ENCODE measurements at places on chromosomes 11 and 22.

GRCh38 chr11:1226986-1227550 lies 4.2 kb downstream of the MUC5B start:
- no peak for DNase-seq

- DNase-seq, result no peak
Measured at GRCh38 chr22:37464181-37464580, 22.0 kb downstream of the MFNG start.

GRCh38 chr22:29606320-29606719 lies 2.9 kb downstream of the NF2 start:
- no peak for DNase-seq

DNA sequence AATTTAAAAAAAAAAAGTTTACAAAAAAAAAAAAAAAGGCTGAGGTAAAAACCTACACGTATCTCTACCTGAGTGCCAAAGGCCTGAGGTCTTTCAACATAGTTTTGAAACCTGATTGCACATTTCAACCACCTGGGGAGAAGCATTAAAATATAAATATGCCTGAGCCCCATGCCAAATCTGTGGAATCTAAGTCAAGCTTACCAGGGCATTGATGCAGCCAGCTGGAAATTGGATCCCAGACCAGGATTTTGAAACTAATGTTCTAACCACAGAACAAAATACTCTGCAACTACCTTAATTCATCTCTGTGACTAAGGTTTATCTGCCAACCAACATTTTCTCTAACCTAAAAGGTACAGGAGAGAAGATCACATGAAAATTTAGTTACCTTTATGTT lies 38.8 kb upstream of the CHRNA10 start:
- no peak for DNase-seq

DNA sequence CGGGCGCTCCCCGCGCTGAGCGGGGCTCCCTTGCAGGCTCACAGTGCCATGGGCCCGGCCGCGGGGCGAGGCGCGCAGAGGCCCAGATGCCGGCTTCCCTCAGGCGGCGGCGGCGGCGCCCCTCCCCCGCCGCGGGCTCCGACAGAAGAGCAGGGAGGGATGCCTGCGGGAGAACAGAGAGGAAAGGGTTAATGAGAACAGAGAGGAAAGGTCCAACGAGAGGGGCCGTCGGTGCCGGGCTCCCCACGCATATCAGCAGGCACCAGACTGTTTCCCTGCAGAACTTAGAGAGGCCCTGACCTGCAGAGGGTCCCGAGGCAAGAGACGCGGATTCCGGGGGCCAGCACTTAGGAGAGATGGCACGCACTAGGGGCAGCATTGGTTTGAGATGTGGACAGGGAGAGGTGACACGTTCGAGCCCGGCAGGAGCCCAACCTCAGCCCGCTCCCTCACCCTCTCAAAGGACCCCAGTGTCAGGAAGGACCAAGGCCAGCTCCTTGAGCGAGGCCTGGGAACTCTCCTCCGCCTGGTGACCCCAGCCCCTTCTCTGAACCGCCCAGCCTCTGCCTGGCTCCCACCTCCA lies 9.1 kb downstream of the NRXN2 start:
- DNase-seq, result no peak

GRCh38 chr11:60097189-60097588 lies 8.7 kb downstream of the MS4A2 start:
- DNase-seq, result no peak

GRCh38 chr22:30078320-30079311 lies 1.6 kb upstream of the HORMAD2 start:
- DNase-seq, result no peak

GRCh38 chr11:19018901-19019300 lies 41.6 kb downstream of the MRGPRX2 start:
- DNase-seq, result no peak

- DNase-seq, result peak; percentile 30
Measured at GRCh38 chr22:24486501-24486921, 8.6 kb upstream of the UPB1 start.

GRCh38 chr22:49760280-49760629 lies 67.4 kb downstream of the BRD1 start:
- no peak for DNase-seq

DNA sequence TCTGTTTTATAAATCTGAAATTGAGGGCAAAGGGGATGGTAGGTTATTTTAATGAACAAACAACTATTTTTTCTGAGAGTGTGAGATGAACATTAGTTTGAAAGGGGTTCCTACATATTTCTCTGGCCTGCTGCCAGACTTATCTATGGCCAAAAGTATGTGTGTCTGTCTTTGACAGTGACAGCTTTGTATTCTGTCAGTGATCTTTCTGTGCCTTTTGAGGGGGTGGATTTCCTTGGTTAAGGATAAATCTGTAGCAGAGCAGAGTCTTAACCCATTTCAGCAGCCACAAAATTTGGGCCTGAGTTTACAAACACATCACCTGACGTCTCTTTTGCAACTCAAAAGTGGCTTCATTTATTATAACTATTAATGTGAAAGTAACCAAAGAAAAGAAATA lies 30.9 kb downstream of the ZFTA start:
- DNase-seq, result no peak

GRCh38 chr11:115636753-115637527 lies 132.7 kb upstream of the CADM1 start:
- no peak for DNase-seq

GRCh38 chr11:76524919-76525318 lies 80.1 kb downstream of the EMSY start:
- no peak for DNase-seq

- no peak for DNase-seq
Measured at GRCh38 chr22:31897842-31898805, 46.2 kb upstream of the YWHAH start.

- peak; percentile 16 for DNase-seq
Measured at GRCh38 chr22:43110927-43111623, 525 bp downstream of the BIK start.

- DNase-seq, result no peak
Measured at GRCh38 chr22:43330178-43331068, 12.7 kb downstream of the SCUBE1 start.

GRCh38 chr22:41479671-41480396 lies 10.9 kb downstream of the ACO2 start:
- DNase-seq, result no peak

DNA sequence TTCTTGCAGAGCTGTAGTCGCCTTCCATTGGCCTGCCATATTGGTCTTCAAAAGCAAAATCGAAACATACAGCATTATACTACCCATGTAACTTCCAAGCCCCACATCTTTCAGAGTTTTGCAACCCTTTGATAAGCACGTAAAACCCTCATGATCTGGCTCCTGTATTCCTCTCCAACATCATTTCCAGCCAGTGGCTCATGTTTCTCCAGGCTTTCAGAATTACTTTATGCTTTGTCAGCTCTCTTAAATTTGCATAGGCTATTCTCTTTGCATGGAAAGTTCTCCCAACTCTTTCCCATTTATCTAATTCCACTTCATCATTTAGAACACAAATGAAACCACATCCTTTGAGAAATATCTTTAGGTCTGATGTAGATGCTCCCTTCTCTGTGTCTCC lies 67.8 kb upstream of the DDI1 start:
- no peak for DNase-seq

DNA sequence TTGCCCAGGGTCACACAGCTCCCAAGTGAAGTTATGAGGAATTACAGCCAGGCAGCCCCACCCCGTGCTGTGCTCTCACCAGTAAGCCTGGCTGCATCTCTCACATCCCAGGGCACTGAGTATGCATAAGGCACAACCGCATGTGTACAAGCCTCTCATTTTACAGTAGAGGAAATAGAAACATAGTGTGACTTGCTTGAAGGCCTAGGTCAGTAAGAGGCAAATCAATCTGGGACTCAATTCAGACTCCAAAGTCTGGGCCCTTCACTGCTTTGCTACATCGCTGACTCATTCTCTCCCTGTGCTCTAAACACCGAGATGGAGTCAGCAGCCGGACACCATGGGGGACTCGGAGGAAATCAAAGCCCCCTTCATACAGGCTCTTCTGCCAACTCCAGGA lies 7.9 kb downstream of the ABTB2 start:
- DNase-seq, result no peak

- no peak for DNase-seq
Measured at GRCh38 chr11:132717824-132718223, 814.5 kb downstream of the OPCML start.

DNA sequence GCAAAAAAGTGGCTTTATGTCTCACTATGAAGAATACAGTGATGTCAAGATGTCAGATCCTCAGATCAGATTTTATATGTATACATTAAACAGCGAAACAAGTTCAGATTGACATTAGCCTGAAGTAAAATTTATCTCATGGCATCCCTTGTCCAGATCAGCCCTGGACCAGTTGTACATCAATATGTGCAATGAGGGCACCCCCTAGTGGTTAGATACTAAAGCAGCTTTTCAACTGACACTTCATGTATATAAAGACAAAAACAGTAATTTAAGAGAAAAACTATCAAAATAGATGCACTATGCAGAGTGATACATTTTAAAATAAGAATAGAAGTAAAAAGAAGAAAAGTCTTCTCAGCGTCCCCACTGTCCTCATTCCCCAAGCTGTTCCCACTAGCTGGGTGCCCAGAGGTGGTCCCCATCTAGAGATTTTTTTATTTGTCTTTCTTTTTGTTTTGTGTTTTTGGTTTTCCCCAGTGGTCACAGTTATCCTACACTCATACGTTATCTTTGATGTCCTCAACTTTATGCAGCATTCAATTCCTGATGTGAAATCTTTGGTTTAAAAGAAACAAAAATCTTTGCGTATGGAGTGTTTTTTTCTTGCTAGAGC lies 2193.4 kb upstream of the RAG2 start:
- no peak for DNase-seq

GRCh38 chr11:119802670-119803069 lies 73.7 kb upstream of the NECTIN1 start:
- no peak for DNase-seq

Measured in activated T-cell treated with anti-CD3 and anti-CD28 coated beads for 48 hours (primary cell).